NB4 (cell line): ENCODE measurements at places on chromosomes 1 and 21.

DNA sequence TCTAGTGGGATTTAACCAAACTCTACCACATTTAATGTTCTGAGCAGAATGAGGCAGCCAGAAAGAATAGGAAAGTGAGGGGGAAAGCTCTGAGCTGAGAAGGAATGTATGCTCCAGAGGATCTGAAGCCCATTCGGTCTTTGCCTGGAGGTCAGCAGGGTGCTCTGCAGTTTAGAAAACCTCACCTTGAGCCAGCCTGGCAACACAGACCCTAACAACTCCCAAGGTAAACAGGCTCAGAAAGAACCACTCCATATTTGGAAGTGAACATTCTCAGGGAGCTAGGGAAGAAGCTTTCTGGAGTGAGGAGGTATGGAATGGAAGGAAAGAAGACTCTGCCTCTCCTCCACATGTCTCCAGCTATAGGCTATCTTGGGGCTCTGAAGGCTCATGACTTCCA is 398.8 kb downstream of the SEC16B start:
- no peak for DNase-seq

GRCh38 chr1:115183721-115184259 is 94.5 kb upstream of the TSPAN2 start:
- DNase-seq = no peak

GRCh38 chr21:32795376-32795775 is 23.8 kb upstream of the PAXBP1 start:
- no peak for DNase-seq

DNA sequence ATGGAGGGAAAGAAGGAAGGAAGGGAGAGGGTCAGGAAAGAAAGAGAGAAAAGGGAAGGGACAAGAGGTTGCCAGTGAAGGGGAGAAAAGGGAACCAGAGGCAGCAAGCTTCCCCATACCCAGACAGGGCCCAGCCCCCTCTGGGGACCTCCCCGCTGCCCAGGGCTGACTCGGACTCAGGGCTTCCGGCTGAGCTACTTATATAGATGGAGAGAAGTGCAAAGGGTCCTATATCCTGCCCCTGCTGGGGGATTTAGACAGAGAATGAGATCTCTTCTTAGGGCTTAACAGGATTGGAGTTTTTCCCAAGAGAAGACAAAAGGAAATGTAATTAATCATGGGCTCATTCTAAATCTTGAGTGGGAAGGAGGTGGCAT is at the start of gene ETV3L:
ETV3L (minus strand) TSS at position 176 of the 377 bp plus-strand sequence. CDS start 285 bp downstream, outside the sequence.
- DNase-seq = peak; percentile 65

GRCh38 chr1:212713465-212714136 is 14.0 kb upstream of the BATF3 start:
- no peak for DNase-seq

DNA sequence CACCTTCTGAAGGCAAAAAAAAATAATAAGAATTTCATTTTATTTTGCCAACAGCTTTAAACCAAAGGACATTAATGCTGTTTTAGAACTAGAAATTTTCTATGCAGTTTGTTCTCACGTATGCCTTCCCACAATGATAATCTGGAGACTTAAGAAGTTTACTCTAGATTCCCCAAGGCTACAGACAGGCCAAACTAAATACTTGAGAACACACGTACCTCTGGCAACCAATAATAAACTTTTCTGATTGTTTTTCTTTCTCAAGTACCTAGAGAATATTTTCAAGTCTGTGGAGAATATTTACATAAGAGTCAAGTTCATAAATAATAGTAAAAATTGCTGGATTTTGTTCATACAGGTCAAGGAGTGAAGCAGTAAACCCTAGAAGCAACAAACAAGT is 15.9 kb downstream of the CLDN8 start:
- DNase-seq = no peak

DNA sequence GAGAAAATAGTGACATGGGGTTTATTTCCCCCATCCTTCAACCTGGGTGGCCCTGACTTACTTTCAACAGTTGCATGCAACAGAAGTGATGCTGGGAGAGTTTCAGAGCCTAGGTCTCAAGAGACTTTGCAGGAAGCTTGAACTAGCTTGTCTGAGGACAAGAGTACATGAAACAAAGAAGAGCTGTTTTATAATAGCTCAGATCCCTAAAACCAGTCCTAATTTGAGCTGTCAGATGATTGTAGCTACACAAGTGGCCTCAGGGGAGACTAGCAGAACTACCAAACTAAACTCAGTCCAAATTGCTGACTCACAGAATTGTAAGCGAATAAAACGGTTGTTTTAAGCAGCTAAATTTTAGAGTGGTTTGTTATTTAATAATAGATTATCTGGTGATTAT is 17.1 kb downstream of the RC3H1 start:
- peak; percentile 85 for DNase-seq

GRCh38 chr21:43194303-43195120 is 25.7 kb downstream of the CRYAA start:
- no peak for DNase-seq

- peak; percentile 6 for DNase-seq
Measured at GRCh38 chr1:204828352-204828850, 42.3 kb upstream of the NFASC start.
